ENCODE measurements at places on chromosomes 16 and 17.

- DNase-seq = no peak
Observed at GRCh38 chr16:68093816-68094613, 8.8 kb downstream of the NFATC3 start.

GRCh38 chr17:82003411-82004381 is 19.0 kb downstream of the CENPX start:
- DNase-seq = no peak

DNA sequence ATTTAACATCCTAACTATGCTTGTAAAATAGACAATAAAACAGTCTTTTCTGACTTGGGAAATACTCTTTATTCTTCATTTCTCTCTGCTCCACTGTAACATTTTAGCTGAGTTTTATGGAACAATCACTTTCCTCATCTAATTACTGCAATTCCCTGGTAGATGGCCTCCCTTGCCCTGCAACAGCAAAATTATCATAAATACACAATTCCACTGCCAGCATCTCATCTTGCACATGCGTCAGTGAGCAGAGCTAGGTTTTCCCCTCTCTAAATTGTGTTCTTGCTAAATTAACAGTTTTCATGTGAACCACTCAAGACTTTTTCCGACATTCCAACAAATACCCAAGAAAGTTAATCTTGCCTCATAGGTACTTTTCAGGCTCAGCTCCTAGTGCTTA is 920.9 kb upstream of the GOT2 start:
- no peak for DNase-seq

- DNase-seq = no peak
Observed at GRCh38 chr16:69301187-69301586, 10.0 kb upstream of the VPS4A start.

DNA sequence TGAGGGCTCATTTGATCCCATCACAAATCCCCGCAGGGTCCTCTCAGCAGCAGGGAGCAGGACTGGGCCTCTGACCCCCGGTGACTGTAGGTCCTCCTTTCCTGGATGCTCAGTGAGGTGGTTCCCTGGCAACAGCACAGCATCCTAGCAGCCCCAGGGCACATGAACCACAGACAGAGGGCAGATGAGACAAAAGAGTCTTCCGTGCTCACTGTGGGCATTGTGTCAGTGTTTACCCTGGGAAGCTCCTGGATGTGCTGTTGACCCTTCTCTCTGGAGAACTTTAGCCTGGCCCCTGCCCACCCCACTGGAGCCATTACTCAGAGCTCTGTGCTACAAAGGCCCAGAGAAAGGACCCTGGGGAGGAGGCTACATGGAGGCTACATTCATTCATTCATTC is 21.7 kb upstream of the TMEM220 start:
- no peak for DNase-seq

DNA sequence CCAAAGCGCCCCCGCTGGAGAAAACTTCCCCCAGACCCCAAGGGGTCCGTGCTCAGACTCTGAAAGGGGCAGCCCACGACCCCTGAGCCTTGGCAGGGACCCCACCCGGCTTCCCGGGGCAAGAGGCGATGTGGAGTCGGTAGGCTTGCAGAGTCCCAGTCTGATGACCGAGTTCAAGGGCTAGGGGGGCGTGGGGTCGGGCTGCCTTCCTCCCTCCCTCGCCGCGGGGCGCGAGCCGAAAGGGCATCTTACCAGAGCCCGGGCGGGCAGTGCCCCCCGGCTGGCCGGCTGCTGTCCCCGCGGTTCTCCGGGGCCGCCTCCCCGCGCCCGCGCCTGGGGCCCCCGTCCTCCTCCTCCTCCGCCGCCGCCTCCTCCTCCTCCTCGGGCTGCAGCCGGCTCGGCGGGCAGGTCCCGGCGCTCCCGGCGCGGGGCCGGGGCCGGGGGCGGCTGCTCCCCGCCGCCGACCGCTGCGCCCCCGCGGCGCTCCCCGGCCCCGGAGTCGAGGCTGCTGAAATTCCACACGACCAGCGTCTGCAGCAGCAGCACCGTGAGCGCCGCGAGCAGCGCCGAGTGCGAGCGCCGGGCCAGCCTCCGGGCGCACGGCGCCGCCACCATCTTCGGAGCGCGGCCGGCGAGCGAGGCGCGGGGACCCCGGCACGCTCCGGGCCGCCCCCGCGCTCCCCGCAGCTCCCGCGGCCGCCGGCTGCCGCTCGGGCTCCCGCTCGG is 415 bp downstream of the XYLT1 start:
- DNase-seq = no peak
